Thyroid gland (tissue), 4 donors: ENCODE measurements at places on chromosomes 3 and 15. TPM values are rescaled to one million over a fixed set of nuclear protein-coding genes. Genes with fewer than 3 reads are reported as not detected.

- no peaks in the 10 kb centered on the region for H3K4me1 ChIP-seq
- no peaks in the 10 kb centered on the region for H3K36me3 ChIP-seq
- no peak overlapping the region for H3K4me3 ChIP-seq
Measured at GRCh38 chr3:120302361-120302760, 17.3 kb upstream of the GPR156 start.

GRCh38 chr3:39021029-39021428, 30.7 kb downstream of the SCN11A start:
- H3K27ac ChIP-seq, result no peak overlapping the region
- no peaks in the 10 kb centered on the region for H3K4me1 ChIP-seq
- no peaks in the 10 kb centered on the region for H3K36me3 ChIP-seq
- no peak overlapping the region for H3K4me3 ChIP-seq

Gene CEP97
- total RNA-seq, result 8.0 TPM

GRCh38 chr3:113637756-113638155, 58.7 kb downstream of the USF3 start:
- no peaks in the 10 kb centered on the region for H3K4me1 ChIP-seq
- no peak overlapping the region for H3K4me3 ChIP-seq
- no peak for DNase-seq
- H3K27me3 ChIP-seq, result no peaks in the 10 kb centered on the region
- no peaks in the 10 kb centered on the region for H3K36me3 ChIP-seq

DNA sequence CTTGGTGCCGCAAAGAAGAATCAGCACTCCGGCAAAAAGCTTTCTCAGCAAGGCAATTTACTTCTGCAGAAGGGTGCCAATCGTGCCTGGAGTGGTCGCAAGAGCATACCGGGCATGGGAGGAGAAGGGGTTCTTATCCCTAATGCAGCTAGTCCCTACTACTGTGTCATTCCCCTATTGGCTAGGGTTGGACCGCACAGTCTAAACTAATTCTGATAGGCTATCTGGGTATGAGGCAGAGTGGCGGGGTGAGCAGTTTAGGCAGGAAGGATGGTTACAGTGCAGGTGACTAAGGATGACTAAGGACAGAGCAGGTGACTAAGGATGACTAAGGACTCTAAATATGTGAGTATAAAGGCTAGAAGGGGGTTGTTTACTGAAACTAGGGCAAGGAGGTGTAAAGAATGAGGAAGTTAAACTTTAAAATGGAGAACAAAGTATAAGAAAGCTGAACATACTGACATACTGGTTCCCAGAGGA, 52.9 kb downstream of the PGBD4 start:
- H3K4me3 ChIP-seq, result no peak overlapping the region
- H3K27ac ChIP-seq, result no peak overlapping the region
- DNase-seq, result no peak
- H3K4me1 ChIP-seq, result no peaks in the 10 kb centered on the region

- H3K4me3 ChIP-seq, result no peak overlapping the region
- H3K27ac ChIP-seq, result no peak overlapping the region
- no peaks in the 10 kb centered on the region for H3K36me3 ChIP-seq
- no peak for DNase-seq
- no peaks in the 10 kb centered on the region for H3K27me3 ChIP-seq
Measured at GRCh38 chr15:76299786-76300185, 11.5 kb downstream of the ETFA start.

Gene IL17RC
- 64.2 TPM for total RNA-seq

Gene MUSTN1
- 4.0 TPM for total RNA-seq

DNA sequence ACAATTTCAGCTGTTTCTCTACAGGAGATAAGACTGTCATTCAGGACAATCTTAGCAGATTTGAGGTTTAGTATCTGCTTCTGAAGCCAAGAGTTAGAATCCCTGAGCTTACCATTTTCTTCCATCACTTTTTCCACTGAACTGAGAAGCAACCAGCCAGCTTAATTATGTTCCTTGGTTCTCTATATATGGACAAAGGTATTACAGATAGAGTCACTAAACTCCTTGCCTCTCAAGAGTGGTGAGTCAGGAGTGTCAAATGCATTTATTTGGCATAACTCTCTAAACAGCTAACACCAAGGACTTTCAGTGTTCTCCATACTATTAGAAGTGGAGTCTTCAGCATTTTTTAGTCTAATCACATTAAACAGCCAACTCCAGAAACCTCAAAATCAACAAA, 239.3 kb downstream of the ALCAM start:
- no peak for DNase-seq
- no peak overlapping the region for H3K4me3 ChIP-seq
- H3K4me1 ChIP-seq, result peaks cover 8% of the 10 kb centered on the region
- H3K27me3 ChIP-seq, result no peaks in the 10 kb centered on the region
- no peaks in the 10 kb centered on the region for H3K36me3 ChIP-seq

DNA sequence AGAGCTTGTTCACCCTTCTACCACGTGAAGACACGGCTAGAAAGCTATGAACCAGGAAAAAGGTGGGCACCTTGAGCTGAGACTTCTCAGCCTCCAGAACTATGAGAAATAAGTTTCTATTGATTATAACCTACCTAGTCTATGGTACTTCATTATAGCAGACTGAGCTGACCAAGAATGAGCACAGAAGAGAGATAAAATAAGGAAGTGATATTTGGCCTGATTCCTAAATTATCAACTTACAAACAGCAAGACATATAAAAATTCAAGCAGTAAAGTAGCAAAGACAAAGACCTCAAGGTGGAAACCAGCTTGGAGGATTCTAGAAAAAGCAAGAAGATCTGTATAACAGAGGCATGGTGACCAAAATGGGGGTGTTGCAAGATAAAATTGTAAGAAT, 63.9 kb upstream of the OSTN start:
- no peaks in the 10 kb centered on the region for H3K36me3 ChIP-seq
- no peaks in the 10 kb centered on the region for H3K27me3 ChIP-seq
- H3K4me1 ChIP-seq, result no peaks in the 10 kb centered on the region
- H3K27ac ChIP-seq, result no peak overlapping the region
- H3K4me3 ChIP-seq, result no peak overlapping the region

Gene RPL22L1
- total RNA-seq, result 29.9 TPM

Gene TMIE
- not detected for total RNA-seq

Gene FES
- 34.1 TPM for total RNA-seq

- no peaks in the 10 kb centered on the region for H3K27me3 ChIP-seq
- H3K4me1 ChIP-seq, result no peaks in the 10 kb centered on the region
- no peak overlapping the region for H3K4me3 ChIP-seq
- H3K36me3 ChIP-seq, result no peaks in the 10 kb centered on the region
Measured at GRCh38 chr3:119829420-119829819, 47.5 kb downstream of the NR1I2 start.

Gene BCHE
- 6.6 TPM for total RNA-seq

Gene HERC2
- total RNA-seq, result 61.8 TPM

GRCh38 chr15:76799760-76800159, 105.4 kb downstream of the SCAPER start:
- peaks cover 4% of the 10 kb centered on the region for H3K36me3 ChIP-seq
- H3K4me3 ChIP-seq, result no peak overlapping the region
- H3K27me3 ChIP-seq, result no peaks in the 10 kb centered on the region
- H3K4me1 ChIP-seq, result no peaks in the 10 kb centered on the region
- DNase-seq, result no peak

GRCh38 chr3:188037195-188037718, 116.7 kb upstream of the LPP start:
- H3K27me3 ChIP-seq, result no peaks in the 10 kb centered on the region
- peak; percentile 30 for DNase-seq
- H3K4me1 ChIP-seq, result no peaks in the 10 kb centered on the region
- H3K36me3 ChIP-seq, result no peaks in the 10 kb centered on the region

Gene GOLGA6D
- total RNA-seq, result not detected

Gene THRB
- total RNA-seq, result 33.2 TPM

GRCh38 chr3:148005456-148005855, 596.3 kb downstream of the ZIC1 start:
- H3K4me3 ChIP-seq, result no peak overlapping the region
- H3K36me3 ChIP-seq, result no peaks in the 10 kb centered on the region
- H3K27ac ChIP-seq, result no peak overlapping the region
- no peaks in the 10 kb centered on the region for H3K4me1 ChIP-seq
- H3K27me3 ChIP-seq, result no peaks in the 10 kb centered on the region

DNA sequence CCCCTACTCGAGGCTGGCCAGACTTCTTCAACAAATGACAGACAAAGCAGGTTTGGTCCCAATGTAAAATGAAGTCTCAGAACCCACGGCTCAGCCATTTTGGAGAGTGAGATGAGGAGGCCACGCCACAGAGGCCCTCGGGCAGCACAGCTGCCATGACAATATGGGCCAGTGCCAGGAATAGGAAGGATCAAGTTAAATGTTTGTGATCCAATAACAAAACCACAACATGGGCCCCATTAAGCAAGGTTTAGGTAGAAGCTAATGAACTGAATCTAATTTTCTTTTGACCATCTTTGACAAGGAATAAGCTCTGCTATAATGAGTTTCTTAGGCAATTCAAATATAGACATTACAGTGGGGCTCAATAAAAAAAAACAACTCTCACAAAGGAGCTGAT, 52.6 kb downstream of the RFTN1 start:
- peaks cover 43% of the 10 kb centered on the region for H3K4me1 ChIP-seq
- no peak overlapping the region for H3K4me3 ChIP-seq
- no peaks in the 10 kb centered on the region for H3K36me3 ChIP-seq
- no peak for DNase-seq
- H3K27me3 ChIP-seq, result no peaks in the 10 kb centered on the region

Gene SYNPR
- total RNA-seq, result 0.11 TPM
